ENCODE measurements at places on chromosomes 5 and 9. TPM values are rescaled to one million over a fixed set of nuclear protein-coding genes. Genes with fewer than 3 reads are reported as not detected.

Gene CATSPER3
- 0.41 TPM for total RNA-seq

Gene KLHL3
- total RNA-seq = 0.09 TPM

Gene CDC25C
- total RNA-seq = 10.5 TPM

Gene RANBP3L
- not detected for total RNA-seq

Gene SH3TC2
- total RNA-seq = 0.41 TPM

Gene PHF24
- 0.39 TPM for total RNA-seq

Gene PKD2L2
- total RNA-seq = 0.07 TPM

Gene DRD1
- 0.08 TPM for total RNA-seq

Gene ZNG1F
- total RNA-seq = 20.1 TPM

Gene ATG12
- 47.1 TPM for total RNA-seq

Gene STK32A
- total RNA-seq = 0.28 TPM

Gene GNA14
- total RNA-seq = not detected

Gene DDX4
- total RNA-seq = not detected

Gene IL9
- total RNA-seq = not detected

Gene PCDHB6
- 1.1 TPM for total RNA-seq

Gene GPR150
- total RNA-seq = 0.16 TPM

Gene SMIM33
- total RNA-seq = not detected

Gene CCNI2
- not detected for total RNA-seq

Gene PITX1
- total RNA-seq = 29.7 TPM

Gene SCGB3A1
- not detected for total RNA-seq

Gene TRPM6
- 1.9 TPM for total RNA-seq

Gene PRDM9
- total RNA-seq = not detected

Gene DAB2IP
- 15.3 TPM for total RNA-seq

Gene GALNT12
- total RNA-seq = 2.9 TPM

Gene CAVIN4
- 0.26 TPM for total RNA-seq

Gene C5orf52
- not detected for total RNA-seq

Gene NUTM2F
- total RNA-seq = not detected

Gene CREBRF
- total RNA-seq = 3.0 TPM

Gene DPYSL3
- 20.4 TPM for total RNA-seq

Measured in A549 treated with Mapracorat at 1 μM for 4 hours (cell line).